ENCODE measurements at places on chromosomes 11 and 22. TPM values are rescaled to one million over a fixed set of nuclear protein-coding genes. Genes with fewer than 3 reads are reported as not detected.

GRCh38 chr11:86067851-86068137 is 1.1 kb downstream of the PICALM start:
- no peak for DNase-seq

- DNase-seq, result no peak
Measured at GRCh38 chr11:63512816-63513215, 6.9 kb downstream of the LGALS12 start.

DNA sequence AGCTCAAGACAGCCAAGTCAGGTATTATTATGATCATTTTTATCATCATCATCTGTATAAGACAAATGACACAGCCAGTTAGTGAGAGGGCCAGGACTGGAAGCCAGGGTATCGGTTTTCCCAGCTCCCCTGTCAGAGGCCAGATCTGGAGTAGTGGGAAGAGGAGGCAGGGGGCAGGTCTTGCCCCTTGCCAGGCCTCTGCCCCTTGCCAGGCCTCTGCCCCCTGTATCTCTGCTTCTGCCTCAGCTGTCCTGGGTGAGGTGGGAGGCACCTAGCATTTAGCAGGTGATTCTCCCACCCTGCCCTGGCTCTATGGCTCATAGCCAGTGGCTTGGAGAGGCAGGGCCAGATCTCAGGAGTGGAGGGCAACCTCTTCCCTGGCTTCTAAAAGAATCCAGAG is 67.3 kb downstream of the PRDM11 start:
- no peak for DNase-seq

DNA sequence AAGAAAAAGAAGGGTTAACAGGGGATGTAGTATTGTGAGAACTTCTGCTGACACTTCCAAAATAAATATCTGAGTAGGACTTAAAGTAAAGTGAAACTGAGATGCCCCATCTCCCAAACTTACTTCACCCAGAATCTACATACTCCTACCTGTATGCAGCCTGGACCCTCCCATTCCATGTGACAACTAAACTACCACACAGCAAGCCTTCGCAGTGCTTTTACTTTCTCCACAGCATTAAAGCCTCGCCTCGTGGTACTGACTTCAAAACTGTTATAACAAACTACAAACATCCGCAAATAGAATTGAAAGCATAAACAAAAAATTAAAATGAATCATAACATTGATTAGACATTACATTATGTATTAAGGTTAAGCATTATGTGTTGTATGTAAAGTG is 985 bp downstream of the MPZL2 start:
- DNase-seq, result no peak

DNA sequence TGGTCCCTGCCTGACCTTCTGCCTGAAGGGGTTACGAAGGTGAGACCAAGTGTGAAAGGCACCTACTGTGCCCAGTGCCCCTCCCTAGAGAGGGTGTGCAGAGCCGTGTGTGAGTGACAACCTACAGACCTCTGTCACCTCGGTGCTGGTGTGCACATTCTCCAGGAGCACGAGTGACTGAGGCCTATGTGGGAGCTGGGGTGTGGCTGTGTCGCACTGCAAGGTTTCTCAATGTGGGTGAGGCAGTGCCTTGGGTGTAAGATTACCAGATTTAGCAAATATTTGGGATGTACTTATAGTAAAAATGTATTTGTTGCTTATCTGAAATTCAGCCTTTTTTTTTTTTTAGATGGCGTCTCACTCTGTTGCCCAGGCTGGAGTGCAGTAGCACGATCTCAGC is 5.6 kb downstream of the STARD10 start:
- no peak for DNase-seq

Gene ST14
- 335 TPM for total RNA-seq

GRCh38 chr22:26894362-26894761 is 237.0 kb downstream of the MIAT start:
- DNase-seq, result no peak

GRCh38 chr11:122337704-122338103 is 221.7 kb upstream of the BLID start:
- DNase-seq, result no peak

DNA sequence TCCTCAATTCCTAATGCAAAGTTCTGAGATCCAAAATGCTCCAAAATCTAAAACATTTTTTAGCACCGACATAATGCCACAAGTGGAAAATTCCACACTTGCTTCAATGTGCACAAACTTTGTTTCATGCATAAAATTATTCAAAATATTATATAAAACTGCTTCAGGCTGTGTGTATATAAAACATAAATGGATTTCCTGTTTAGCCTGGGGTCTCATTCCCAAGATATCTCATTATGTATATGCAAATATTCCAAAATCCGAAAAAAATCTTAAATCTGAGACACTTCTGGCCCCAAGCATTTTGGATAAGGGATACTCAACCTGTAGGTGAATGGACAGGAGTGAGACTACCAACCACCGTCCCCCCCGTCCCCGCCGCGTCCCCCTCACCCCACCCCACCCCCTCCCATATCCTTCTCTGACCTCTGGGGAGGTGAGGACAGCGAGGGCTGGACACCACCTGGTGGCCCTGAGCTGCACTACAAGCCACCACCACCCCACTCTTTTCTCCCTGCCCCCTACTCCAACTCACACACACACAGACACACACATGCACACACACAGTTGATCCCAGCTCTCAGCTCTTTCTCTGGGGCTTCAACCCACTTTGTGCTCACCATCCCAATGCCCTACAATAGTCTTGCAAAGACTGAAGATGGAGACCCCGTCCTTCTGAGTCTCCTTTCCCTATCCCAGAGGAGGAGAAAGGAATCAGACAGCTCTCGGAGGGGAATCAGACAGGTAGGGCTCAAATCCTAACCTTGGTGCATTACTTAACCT is 101.0 kb downstream of the PDE2A start:
- peak; percentile 22 for DNase-seq

GRCh38 chr11:72004515-72005346 is 6.0 kb downstream of the IL18BP start:
- no peak for DNase-seq

DNA sequence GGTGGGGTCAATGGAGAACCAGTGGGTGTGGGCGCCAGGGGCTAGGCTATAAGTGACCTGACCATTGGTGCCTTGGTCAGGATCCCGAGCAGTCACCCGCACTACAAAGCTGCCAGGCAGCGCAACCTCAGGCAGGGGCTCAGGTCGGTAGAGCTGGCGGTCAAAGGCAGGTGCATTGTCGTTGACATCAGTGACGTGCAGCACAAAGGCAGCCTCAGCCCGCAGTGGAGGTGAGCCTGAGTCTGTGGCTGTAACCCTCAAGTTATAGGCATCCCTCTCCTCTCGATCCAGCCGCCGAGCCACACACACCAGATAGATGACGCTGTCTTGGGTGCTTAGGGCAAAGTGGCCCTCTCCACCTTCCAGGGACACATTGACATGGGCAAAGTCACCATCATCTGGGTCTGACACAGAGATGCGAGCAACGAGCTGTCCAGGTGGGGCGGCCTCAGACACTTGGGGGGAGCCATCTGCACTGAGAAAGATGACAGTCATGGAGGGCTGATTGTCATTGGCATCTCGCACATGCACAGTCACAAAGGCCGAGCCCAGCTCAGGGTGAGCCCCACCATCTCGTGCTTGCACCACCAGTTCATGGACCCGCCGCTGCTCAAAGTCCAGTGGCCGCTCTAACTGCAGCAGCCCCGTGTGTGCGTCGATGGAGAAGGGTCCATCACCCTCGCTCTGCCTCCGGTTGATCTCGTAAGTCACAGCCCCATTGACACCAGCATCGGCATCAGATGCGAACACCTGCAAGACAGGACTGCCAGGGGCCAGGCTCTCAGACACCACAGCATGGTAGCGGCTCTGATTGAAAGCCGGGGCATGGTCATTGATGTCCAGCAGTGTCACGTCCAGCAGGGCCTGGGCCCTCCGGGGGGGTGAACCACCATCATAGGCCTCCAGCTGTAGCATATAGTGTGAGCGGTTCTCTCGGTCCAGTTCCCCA is 15.3 kb downstream of the DCHS1 start:
- no peak for DNase-seq

Gene PRR14L
- total RNA-seq, result 51.7 TPM

DNA sequence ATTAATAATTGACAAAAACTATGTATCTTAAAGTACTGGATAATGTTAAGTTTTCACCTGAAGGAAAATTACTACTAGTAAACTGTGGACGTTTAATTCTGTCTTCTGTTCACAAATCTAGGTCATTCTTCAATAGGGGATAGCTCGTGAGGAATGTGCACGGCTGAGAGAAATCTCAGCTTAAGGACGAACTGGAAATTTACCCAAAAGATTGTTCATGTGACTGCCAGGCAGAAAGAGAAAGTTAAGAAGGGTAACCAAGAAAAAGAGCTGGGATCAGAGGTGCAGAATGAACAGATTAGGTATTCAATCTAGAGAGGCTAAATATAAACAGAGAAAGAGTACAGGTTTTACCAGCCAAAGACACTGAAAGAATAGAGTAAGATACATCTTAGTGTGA is 245.3 kb downstream of the CASP12 start:
- no peak for DNase-seq

Gene ZP1
- total RNA-seq, result not detected

- DNase-seq, result no peak
Measured at GRCh38 chr11:68362801-68363379, 50.5 kb downstream of the LRP5 start.

GRCh38 chr22:38716826-38717225 is 11.1 kb downstream of the GTPBP1 start:
- DNase-seq, result no peak

Gene KCNE3
- total RNA-seq, result 4.3 TPM

DNA sequence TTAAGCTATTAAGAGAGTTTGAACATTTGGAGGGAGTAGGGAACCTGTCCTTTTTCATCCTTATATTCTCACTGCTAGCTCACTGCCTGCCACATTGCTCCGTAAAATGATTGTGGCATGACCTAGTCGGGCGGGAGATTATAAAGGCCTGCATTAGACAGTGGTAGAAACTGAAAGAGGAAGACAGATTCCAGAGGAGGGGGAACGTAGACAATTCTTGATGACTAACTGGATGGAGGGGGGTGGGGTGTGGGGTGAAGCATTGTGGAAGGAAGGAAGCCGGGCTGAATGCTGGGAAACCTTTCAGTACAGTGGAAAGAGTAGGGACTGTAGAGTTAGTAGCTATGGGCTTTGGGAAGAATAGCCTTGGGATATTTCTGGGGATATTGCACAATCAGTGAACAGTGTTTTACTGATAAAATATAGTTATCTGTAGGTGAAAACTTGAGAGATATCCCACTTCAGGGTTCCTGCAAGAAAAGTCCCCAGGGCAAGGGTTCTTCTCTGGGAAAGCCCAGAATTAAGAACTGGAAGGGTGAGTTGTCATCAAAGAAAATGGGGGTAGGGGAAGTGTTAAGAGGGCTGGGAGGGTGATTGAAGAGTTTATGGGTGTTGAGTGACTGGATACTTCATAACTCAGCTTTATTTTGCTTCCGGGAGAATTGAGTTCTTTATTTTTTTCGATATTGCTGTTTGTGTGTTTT is 2.1 kb downstream of the MED15 start:
- peak; percentile 79 for DNase-seq

Gene TCIRG1
- 480 TPM for total RNA-seq

Gene GAB4
- total RNA-seq, result not detected

Gene FAM111B
- total RNA-seq, result 0.37 TPM

DNA sequence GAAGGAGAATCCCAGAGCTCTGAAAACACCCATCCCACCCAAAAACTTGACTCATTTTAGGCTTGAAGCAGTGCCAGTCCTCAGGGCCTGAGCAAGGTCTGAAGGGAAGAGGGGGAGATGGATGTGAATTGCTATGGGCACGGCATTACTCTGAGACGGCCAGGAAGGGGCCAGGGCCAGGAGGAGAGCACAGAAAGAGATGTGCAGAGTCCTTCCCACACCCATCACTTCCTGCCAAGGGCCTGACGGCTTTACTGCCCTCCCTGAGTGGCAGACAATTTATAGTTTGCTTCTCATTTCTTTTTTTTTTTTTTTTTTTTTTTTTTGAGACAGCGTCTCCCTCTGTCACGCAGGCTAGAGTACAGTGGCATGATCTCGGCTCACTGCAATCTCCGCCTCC is 22.5 kb downstream of the TAB1 start:
- DNase-seq, result no peak

DNA sequence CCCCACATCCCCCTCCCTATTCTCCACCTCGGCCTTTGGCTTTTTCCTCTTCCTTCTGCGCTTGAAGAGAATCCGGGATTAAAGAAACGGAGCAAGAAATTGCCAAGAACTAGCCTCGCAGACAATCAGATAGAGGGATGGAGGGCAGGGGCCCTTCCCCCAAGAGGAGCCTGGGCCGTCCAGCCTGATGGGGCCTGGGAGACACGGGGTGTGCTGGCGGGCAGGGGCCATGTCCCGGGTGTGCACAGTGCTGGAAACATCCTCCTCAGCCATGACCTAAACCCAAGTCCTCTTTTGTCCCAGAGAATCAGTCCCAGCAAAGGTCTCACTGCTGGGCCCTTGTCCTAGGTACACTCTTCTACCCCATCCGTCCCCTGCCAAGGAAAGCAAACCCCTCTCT is 47.7 kb upstream of the LMO1 start:
- DNase-seq, result no peak

Gene THRSP
- not detected for total RNA-seq

Gene PLA2G3
- not detected for total RNA-seq

DNA sequence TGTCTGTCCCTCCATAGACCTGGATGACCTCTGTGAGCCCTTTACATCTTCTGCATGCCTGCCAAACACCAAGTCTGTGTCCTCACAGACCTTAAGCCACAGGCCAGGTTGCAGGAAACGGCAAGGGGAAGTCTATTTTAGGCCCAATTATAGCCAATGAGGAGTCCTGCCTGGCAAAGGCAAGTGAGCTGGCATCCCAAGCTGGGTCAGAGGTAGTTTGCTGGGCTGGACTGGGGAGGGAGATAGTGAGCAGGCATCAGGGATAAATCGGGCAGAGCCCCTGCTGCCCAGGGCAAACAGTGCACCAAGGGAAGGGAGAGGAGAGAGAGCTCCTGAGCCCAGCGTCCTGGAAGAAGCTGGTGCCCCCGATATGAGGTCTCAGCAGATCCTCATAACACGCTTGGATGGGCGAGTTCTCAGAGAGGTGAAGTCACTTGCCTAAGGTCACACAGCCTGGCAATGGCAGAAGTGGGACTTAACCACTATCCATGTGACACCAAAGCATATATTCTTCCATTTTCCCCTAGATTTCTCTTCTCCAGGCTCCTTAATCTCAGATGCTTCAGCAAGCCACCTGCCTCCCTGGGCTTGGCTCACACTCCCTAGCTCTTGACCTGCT is 3.7 kb upstream of the RELT start:
- DNase-seq, result no peak

- peak; percentile 83 for DNase-seq
Measured at GRCh38 chr11:9535189-9535781, 38.2 kb upstream of the WEE1 start.

GRCh38 chr11:1052133-1053011 is 15.9 kb upstream of the MUC6 start:
- no peak for DNase-seq

GRCh38 chr11:91296629-91297028 is 928.0 kb upstream of the FAT3 start:
- no peak for DNase-seq
